ENCODE measurements at places on chromosomes 2 and 18.

DNA sequence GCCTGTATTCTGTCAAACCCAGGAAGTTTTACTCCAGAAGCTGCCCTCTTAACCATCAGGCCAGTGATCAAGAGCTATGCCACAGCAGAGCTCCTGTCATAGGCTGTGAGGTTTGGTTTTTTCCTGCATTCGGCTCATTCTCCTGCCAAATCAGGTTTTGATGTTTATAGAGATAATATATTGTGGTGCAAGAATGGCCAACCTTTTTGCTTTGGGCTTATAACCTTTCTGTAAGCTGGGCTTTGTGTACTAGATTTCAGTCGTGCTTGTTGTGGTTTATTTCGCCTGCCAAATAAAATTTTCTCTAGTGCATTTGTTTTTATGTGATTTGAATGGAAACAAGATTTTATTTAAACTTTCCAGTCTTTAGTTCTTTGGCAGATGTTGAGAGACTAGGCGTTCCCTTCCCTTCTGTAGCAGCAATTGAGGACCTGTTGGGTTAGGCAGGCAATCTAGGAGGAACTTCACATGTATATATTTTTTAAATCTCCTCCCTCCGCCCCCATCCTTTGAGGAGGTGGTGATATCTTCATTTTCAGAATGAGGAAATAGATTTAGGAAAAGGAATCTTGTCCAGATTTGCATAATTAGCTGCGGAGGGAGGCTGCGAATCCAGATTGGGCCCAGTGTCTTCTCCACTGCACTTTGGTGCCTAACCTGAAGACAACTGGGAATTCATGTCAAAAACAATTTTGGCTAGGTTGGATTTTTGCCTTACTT, 2.6 kb downstream of the KDM3A start:
- no peak for DNase-seq

- peak; percentile 28 for DNase-seq
Observed at GRCh38 chr2:203551778-203552177, 16.7 kb upstream of the RAPH1 start.

- no peak for DNase-seq
Observed at GRCh38 chr18:78672862-78673446, 306.7 kb upstream of the SALL3 start.

DNA sequence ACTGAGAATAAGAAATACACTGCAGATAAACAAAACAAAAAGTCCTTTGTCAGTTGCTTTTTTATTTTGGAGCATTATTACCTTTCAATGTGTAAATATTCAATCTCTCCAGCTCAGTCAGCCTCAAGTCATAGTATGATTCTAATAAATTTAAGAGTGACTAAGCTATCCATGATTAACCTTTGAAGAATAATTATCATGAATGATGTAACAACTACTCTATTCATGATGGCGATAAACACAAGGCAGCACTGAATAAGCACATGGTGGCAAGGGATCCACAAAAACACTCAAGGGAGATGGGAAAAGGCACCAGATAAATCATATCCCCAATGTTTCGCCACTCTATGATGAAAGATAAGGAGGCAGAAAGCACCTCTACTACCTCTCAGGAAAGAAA, 67.0 kb downstream of the MAP4K3 start:
- DNase-seq = no peak

DNA sequence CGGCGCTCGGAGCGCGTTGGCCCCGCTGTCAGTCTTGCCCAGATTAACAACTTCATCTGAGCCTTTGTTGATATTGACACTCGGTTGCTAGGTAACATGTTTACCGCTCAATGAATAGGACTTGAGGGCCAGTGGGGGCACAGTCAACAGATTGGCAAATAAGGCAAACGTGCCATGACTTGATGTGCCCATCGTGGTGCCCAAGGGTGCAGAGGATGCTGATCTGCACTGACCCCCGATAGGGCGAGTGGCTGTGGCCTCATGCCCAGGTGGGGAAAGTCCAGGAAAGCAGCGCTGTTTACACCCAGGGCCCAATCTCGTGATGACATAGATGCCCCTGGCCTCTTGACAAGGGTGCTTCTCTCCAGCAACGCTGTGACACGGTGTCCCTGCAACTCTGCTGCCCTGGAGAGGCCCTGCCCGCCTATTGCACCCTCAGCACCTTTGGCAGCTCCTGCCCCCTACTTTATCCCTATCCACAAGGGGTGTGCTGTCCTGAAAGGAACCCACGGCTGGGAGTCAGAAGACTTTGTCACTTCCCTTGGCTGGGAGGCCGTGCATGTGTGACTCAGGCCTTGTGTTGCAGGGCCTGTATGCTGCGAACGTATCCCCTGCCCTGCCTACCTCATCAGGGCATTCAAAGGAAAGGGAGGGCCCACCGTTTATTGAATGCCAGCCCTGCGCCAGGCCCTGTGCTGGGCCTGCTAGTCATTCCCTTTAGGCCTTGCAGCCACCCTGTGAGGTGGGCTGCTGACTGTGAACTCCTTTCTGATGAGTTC, 158.0 kb downstream of the INHBB start:
- peak; percentile 71 for DNase-seq

DNA sequence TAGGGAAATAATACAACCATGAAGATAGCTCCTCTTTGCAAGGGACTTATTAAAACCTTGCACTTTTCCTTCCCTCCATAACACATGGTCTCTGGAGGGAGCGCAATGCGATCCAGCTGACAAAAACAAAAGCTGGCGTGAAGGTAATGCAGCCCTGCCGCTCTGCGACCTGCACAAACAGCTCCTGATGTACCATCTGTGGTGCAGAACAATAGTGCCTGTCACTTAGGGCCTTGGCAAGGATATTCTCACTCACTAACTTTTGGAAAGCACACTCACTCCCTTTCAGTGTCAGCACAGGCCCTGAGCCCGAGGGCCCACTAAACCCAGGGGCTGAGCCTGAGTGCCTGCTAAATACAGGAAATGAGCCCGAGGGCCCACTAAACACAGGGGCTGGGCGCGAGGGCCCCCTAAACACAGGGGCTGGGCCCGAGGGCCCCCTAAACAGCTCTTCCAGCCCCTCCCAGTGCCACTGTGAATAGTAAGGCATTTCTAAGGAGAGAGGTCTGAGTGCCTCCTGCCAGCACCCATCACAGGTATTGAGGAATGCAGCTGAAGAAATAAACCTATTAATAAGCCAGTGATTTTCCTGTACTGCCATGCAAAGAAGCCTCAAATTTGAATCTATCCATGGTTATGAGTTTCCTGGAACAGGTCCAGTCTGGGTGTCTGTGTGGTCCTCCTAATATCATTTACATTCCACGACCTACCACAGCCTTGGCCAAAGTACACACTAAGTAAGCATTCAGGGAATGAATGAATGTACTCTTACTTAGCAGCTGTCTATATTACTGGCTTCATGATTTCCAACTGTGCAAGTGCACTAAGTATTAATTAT, 9.3 kb downstream of the L3MBTL4 start:
- DNase-seq = no peak
